NCI-H510A (cell line): ENCODE measurements at places on chromosomes 3 and 15.

DNA sequence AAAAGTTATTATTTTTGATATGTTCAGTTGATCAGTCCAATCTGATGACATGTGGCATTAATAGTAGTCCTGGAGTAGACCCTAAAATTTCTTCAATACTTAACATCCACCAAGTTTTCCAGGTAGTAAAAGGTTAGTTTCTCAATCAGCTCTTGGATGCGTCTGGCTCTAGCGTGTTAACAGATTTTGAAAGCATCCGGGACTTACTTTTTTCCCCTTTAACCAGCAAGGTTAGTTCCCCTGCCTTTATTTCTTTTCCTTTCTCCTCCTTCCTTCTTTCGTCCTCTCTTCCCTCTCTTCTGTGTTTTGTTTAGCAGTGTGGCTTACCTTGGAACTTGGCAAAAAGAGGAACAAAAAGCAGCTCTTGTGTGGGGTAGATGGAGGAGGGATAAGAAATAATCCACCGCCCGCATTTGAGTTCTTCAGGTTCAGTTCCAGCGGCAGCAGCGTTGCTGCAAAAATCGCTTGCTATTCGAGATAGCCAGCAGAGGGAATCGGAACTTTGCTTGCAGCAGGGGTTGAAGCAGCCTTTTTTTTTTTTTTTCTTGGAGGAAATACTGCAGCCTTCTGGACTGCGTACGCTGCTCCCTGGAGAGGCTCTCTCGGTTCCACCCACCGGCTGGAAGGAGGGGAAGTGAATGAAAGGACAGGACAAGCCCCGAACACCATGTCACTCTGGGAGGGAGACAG is at the start of gene RBMS3:
RBMS3 (plus strand) TSS at position 668 of the 690 bp plus-strand sequence.
- no peak for DNase-seq

DNA sequence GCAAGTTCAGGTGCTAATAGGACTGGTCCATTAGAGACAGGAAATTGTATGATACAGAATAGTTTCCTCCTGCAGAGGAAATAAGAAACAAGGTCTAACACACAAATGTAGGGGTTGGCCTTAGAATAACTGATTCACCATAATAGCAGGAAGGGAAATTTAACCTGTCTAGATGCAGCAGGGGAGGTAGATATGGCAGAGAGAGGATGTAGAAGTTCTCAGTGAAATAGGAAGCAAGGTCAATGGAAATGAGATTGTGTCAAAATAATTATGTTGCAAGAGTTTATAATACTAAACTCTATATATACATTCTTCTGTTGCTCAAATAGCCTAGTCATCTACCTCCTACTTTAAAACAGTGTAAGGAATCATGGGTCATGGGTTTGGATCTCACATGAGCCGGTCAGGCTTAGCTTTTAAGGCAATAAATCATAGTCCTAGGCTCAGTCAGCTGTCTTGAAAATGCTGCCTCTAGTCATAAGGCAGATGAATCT is 17.0 kb downstream of the BCL2A1 start:
- no peak for DNase-seq

- DNase-seq: no peak
These were observed 25.7 kb downstream of the ACKR4 start for GRCh38 chr3:132622761-132623160.

DNA sequence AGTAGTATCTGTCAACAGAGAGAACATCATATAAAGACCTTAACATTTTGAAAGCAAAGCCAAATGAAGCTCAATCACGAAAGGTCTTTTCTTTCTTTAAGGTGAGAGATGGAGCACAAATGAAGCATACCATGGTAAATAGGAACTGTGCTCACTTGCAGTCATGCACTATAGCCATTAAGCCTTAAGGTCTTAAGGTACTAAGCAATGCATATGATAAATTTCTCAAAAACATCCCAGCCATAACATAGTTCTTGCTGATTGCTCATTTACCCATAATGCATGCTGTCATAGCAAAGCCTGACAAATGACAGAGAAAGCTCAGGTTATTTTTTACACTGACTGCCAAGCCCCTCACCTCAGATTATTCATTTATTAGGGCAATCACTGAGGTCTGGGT is 214.5 kb downstream of the MECOM start:
- no peak for DNase-seq

DNA sequence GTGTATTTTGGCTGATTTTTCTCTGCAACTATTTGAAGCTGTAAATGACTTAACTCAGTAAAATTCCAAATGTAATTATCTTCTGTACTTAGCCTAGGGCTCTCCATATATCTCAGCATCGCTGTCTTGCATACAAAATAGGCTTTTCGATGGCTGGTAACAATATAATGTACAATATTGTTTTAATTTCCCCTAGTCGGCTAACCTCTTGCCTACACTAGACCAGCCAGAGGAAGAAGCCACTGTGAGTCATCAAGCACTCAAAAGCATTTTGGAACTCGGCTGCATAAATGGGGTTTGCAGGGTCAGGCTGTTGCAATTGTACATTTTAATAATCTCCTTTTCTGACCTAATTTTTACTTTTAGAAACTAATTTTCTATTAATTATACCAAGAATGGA is 583.8 kb downstream of the FOXP1 start:
- DNase-seq: no peak

DNA sequence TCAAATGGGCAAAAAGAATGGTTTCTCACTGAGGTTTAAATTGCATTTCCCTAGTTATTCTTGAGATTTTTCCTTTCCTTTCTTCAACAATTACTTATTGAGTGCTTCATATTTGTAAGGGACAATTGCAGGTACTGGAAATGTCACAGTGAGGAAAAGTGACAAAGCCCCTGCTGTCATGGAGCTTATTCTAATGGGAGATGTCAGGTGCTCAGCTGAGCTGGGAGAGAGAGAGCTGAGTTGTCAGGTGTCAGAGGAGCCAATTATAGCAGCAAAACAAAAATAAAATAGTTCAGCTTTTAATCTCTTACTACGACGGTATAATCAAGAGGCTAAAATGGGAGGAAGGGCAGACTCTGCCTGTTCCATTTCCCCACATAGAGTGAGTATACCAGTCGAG is 42.0 kb downstream of the CD86 start:
- no peak for DNase-seq

- DNase-seq: no peak
These were observed 87.0 kb downstream of the EEFSEC start for GRCh38 chr3:128240232-128240631.

- DNase-seq: no peak
These were observed 52.8 kb downstream of the MGLL start for GRCh38 chr3:127769284-127770081.

- DNase-seq: no peak
These were observed 44.8 kb downstream of the CMTM8 start for GRCh38 chr3:32283304-32283703.

DNA sequence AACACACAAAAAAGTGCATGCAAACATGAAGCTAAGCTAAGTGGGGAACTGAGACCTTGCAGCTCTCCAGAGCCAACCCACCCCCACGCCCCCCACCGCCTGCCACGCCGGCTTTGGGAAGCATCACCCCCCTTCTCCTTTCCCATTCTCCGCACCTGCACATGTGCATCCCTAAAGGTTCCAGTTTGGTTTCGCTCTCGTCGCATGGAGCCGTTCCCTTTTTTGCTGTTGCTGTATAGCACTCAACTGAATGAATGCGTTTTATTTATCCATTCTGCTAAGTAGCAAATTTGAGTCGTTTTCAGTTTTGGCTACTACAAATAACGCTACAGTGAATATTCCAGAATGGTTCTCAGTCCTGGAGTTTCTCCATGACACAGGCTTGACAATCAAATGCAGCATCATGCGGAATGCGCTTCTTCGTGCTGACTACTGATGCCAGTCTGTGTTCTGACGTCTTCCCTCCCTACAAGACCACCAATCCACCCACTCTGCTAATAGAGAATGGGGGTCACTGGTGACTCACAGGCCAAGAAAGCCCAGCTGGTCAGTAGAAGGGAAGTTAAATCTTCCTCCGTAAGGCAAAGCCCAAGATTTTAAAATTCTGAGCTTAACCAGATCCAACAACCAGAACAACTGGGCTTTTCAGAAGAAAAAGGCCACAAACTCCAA is 115.3 kb downstream of the XXYLT1 start:
- no peak for DNase-seq

DNA sequence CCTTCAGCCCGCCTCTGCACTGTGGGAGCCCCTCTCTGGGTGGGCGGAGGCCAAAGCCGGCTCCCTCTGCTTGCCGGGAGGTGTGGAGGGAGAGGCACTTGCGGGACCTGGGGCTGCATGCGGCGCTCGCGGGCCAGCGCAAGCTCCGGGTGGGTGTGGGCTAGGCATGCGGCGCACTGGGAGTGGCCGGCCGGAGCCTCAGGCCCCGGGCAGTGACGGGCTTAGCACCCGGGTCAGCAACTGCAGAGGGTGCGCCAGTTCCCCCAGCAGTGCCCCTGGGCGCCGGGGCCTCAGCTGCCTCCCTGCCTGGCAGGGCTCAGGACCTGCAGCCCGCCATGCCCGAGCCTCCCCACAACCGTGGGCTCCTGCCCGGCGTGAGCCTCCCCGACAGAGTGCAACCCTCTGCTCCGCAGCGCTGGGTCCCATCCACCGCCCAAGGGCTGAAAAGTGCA is 98.9 kb upstream of the POU1F1 start:
- no peak for DNase-seq

DNA sequence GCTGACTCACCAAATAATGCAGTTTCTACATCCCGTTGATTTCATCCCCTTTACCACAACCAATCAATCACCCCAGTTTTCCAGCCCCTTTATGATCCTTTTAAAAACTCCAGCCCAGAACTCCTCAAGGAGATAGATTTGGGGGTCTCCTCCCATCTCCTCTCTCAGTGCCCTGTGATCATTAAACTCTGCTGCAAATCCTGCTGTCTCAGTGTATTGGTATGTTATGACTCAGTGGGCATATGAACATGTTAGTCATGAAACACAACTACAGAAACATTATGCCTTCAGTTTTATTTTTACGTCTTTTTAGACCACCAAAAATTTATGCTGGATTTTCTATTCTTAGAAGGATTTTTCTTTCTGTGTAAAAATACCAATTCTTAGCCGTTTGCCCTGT is 213.7 kb downstream of the DIPK2A start:
- no peak for DNase-seq

DNA sequence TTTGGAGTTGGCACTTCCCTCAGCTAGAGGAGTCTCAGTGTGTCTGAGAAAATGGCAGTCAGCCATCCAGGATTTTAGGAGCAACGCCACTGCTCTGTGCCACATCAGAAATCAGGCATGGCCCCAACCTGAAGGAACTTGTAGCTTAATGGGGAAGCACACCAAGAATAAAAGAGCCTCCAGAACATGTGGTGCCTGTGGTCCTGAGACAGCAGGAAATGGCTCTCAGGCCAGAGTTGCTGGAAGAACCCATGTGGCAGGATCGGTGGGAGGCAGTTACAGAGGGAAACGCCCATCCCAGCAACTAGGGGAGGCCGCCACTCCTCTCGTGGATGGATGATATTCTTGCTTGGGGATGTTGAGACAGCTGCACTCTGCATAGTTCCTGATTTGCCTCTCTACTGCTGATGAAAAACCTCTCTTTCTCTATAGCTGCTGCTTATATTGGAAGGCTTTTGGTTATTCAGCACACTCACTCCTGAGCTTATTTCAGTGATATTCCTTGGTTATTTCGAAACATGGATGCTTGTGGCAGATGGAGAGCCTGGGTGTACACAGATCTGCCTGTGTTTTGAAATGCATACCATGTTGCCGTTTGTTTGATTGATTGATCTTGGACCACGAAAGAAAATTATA is 52.4 kb downstream of the KLHL25 start:
- no peak for DNase-seq
